ENCODE measurements at places on chromosomes 1 and 21. TPM values are rescaled to one million over a fixed set of nuclear protein-coding genes. Genes with fewer than 3 reads are reported as not detected.

Gene NBPF20
- 1.3 TPM for total RNA-seq

Gene GJC2
- total RNA-seq: 0.72 TPM

Gene VN1R5
- total RNA-seq: not detected

Gene TRIM17
- 1.3 TPM for total RNA-seq

Gene CEP104
- total RNA-seq: 51.0 TPM

Data from activated naive CD4-positive, alpha-beta T cell treated with anti-CD3 and anti-CD28 coated beads, Interleukin-2, amount 10 ng/mL, durations not matched to agents 5 hours and 36 hours (primary cell).